GM12891 (cell line): ENCODE measurements at places on chromosomes 4 and X.

- DNase-seq: no peak
Measured at GRCh38 chr4:8689741-8690140, 97.2 kb downstream of the CPZ start.

DNA sequence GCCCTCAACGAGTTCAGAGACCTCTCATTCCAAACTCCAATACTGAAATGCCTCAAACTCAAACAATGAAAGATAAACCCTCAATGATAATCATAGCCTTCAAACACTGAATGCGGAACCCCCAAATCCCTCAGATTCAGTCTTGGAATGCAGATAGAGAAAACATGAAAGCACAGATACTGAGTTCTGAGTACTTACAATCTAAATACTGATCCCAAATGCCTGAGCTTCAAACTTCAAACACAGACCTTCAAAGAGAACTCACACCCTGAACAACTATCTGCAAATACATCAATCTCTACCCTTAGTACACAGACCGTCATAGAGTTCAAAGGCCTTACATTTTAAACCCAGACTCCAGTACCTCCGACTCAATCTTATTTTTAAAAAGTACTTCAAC, 16.9 kb upstream of the PAGE4 start:
- no peak for DNase-seq

- DNase-seq: no peak
Measured at GRCh38 chr4:98518559-98519267, 139.7 kb downstream of the TSPAN5 start.

- no peak for DNase-seq
Measured at GRCh38 chrX:115988825-115989224, 181.7 kb upstream of the AGTR2 start.

DNA sequence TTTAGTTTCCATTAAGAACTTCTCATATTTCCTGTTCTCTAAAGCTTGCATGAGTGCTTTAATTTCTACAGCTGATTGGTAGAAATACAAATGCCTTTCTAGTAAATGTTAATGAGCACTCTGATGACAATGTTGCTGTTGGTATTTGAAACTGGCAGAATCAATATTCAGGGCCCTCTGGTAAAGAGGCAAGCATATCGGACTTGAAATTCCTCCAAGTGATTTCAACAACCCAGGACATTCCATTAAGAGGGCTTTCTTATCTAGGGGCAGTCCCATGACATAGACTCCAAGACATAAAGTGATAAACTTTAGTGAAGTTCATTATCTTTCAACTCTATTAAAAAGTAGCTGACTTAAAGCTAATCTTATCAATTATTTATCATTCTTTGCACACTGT, 83.1 kb upstream of the VCX start:
- DNase-seq: no peak

GRCh38 chr4:185657183-185657582, 121.9 kb upstream of the PDLIM3 start:
- no peak for DNase-seq

DNA sequence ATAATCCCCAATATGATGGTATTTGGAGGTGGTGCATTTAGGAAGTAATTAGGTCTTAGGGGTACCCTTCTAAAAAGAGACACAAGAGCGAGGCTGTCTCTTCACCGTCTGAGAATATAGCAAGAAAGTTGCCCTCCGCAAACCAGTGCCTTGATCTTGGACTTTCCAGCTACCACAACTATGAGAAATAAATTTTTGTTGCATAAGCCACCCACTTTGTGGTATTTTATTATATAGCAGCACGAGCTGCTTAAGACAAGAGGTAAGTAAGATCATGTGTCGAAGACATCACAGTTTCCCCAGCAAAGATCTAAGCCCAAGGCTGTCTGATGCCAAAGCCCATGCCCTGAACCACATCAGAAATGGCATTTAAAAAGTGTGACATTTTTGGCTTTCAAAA, 9.6 kb upstream of the EXOSC9 start:
- DNase-seq: no peak

GRCh38 chr4:90130076-90130475, 2.9 kb downstream of the CCSER1 start:
- no peak for DNase-seq

DNA sequence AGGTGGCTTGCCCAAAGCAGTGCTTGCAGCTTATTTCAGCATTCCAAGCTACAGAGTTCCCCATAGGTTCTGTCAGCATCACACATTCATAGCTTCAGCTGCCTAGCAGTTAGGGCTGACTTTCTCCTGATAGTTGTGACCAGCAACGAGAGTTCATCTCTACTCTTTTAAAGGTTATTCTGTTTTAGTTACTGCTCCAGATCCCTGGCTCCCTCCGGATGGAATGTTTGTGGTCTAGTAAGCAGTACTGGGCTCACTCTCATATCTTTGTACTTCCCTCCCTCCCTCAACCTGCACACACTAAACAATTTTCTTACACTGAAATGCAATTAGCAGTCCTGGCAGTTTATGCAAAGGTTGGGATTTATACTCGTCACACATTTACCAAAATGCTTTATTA, 43.9 kb downstream of the PTTG2 start:
- DNase-seq: no peak
